ENCODE measurements at places on chromosomes 2 and 18. TPM values are rescaled to one million over a fixed set of nuclear protein-coding genes. Genes with fewer than 3 reads are reported as not detected.

The SMC6 gene
- 34.9 TPM for total RNA-seq

The SH3RF3 gene
- 0.47 TPM for total RNA-seq

DNA sequence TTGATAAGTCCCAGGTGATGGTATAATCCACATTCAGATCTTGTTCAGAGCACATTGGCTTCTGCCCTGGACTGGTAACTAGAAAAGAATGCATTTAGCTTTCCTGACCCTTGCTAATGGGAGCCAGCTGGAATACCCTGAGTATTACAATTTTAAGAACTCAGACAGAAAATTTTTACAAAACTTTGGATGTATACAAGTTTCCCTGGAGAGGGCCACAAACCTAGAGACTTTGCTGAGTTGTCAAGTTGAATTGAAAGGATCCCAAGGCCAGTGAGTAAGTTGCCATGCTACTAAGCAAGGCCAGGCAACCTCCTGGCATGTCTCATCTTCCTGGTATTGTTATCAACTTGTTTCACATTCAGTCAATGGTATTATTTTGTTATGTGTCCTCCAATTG is 20.0 kb upstream of the NABP1 start:
- no peak overlapping the region for H3K27ac ChIP-seq
- H3K4me3 ChIP-seq = no peak overlapping the region
- H3K4me1 ChIP-seq = peaks cover 2% of the 10 kb centered on the region

DNA sequence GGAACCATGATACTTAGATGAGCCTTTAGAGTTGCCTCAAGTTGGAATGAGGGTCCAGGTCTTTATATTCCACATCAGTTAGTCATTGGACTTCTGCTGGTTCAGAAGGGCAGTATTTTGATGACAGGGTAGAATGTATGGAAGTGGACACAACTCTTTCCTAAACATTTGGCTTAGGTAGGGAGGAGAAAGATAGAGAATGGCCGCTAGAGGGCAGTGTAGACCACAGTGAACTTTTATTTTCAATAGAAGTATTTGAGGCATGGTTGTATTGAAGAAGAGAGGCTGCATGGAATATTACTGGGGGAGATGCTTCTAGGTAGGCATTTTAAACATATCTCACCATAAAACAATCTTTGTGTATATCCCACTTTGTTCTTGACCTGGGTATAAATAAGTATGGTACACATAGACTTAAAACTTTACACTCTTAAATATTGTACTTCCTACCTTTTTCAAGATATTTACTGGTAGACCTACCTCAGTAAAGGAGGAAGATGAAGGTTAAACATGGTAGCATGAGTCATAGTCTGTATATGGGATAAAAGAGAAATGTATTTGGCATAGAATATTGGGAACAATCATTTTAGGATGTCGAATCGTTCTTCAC is 497.6 kb upstream of the FAM98A start:
- H3K36me3 ChIP-seq = no peaks in the 10 kb centered on the region
- DNase-seq = peak; percentile 76
- no peak overlapping the region for H3K27ac ChIP-seq
- H3K4me3 ChIP-seq = no peak overlapping the region
- H3K27me3 ChIP-seq = no peaks in the 10 kb centered on the region
- no peaks in the 10 kb centered on the region for H3K4me1 ChIP-seq

DNA sequence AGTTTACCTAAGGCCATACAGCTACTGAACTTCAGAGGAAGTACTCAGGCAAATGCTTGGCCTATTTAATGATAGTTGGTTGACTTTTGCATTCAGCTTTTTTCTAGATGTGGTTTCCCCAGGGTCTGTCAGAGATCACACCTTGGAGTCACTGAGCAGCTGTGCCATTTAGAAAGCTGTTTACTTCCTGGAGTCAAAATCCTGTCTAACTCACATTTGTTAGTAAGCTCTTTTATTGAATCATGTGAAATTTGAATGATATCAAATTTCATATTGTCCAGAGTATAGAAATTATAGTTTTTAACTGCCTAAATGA is 7.6 kb upstream of the TRIB2 start:
- no peak overlapping the region for H3K4me3 ChIP-seq
- H3K36me3 ChIP-seq = peaks cover 11% of the 10 kb centered on the region
- H3K27me3 ChIP-seq = no peaks in the 10 kb centered on the region
- no peak overlapping the region for H3K27ac ChIP-seq

DNA sequence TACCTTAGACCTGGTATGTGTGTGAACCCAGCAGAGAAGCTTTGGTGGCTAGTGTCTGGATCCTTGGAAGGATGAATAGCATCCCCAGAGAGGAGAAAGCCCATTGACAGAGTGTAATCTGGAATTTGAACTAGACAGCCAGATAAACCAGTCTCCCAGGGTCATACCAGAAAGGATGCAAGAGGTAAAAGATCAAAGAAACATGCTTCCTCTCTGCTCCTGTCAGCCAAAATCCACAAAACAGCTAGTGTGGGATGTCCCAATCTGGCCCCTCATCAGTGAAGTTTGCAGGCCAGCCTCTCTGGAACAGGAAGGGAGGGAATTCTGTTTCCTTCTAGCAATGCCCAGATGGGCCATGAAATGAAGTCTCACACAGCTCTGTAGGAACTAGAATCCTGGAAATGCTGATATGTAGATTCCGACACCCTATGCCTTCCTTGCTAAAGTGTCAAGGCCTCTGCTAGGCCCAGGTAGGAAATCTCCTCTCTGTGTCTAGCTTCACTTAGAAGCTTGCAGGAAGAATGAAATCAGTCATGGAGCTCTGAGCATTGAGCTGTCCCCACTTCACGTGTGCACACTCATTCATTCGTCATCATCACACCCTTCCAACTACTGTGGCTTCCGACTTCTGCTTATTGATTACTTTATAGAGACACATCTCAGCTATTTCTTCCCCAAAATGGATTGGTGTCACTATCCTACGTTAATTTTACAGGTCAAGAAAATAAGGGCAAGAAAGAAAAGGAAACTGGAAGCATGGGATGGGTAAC is 38.0 kb downstream of the EVA1A start:
- H3K27ac ChIP-seq = no peak overlapping the region
- no peaks in the 10 kb centered on the region for H3K36me3 ChIP-seq
- no peaks in the 10 kb centered on the region for H3K4me1 ChIP-seq
- H3K4me3 ChIP-seq = no peak overlapping the region
- no peak for DNase-seq

DNA sequence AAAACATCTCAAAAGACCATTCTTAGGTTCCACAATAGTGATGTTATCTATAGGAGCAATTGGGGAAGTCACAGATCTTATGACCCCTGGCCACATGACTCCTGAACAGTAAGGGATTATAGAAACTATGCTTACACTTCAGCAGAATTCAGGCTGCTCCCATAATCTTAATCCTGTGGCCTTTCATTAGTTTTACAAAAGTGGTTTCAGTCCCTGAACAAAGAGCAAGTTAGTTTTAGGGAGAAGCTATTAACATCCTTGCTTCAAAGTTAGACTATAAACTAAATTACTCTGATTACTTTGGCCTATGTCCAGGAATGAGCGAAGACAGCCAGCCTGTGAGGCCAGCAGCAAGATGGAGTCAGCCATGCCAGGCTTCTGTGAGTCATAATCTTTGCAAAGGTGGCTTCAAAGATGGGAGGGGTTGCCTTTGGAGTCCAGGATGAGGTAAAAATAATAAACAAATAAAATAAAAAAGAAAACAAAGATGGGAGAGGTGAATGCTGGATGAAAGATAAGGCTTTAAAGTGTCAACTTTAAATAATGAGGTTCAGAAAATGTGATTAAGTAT is 168.7 kb upstream of the NDUFV2 start:
- no peak for DNase-seq
- H3K4me3 ChIP-seq = no peak overlapping the region
- H3K36me3 ChIP-seq = no peaks in the 10 kb centered on the region
- H3K4me1 ChIP-seq = no peaks in the 10 kb centered on the region
- H3K27ac ChIP-seq = no peak overlapping the region

The GAL3ST2 gene
- total RNA-seq = 1.2 TPM

GRCh38 chr2:54557601-54558187 is 101.6 kb downstream of the SPTBN1 start:
- H3K4me3 ChIP-seq = peak overlapping the region; percentile 95
- H3K4me1 ChIP-seq = peaks cover 57% of the 10 kb centered on the region
- peak overlapping the region; percentile 87 for H3K27ac ChIP-seq
- peak; percentile 93 for DNase-seq

The UGT1A10 gene
- not detected for total RNA-seq

The LYG1 gene
- total RNA-seq = 2.1 TPM

GRCh38 chr2:207308519-207309224 is 142.9 kb upstream of the KLF7 start:
- H3K27ac ChIP-seq = no peak overlapping the region
- no peak overlapping the region for H3K4me3 ChIP-seq
- H3K4me1 ChIP-seq = peaks cover 31% of the 10 kb centered on the region
- H3K27me3 ChIP-seq = no peaks in the 10 kb centered on the region
- DNase-seq = peak; percentile 73
- H3K36me3 ChIP-seq = peaks cover 2% of the 10 kb centered on the region

DNA sequence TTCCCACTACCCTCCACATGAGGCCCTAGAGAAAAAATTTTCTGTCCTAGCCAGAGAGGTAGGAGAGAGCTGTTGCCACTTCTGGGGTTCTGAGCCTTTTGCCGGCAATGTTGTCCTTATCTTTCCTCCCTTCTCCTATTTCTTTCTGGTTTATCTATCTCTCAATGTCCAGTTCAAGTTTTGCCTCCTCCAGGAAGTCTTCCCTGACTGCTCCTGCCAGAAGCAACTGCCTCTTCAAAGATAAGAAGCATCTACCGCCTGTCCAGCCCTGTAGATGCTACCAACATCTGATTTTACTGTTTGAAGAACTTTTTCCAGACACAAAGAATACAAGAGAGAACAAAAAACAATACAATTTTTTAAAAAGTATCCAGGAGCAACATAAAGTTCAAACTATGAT is 220.8 kb upstream of the KLHL29 start:
- no peak overlapping the region for H3K4me3 ChIP-seq
- no peaks in the 10 kb centered on the region for H3K27me3 ChIP-seq
- no peaks in the 10 kb centered on the region for H3K36me3 ChIP-seq
- H3K4me1 ChIP-seq = no peaks in the 10 kb centered on the region
- DNase-seq = no peak

DNA sequence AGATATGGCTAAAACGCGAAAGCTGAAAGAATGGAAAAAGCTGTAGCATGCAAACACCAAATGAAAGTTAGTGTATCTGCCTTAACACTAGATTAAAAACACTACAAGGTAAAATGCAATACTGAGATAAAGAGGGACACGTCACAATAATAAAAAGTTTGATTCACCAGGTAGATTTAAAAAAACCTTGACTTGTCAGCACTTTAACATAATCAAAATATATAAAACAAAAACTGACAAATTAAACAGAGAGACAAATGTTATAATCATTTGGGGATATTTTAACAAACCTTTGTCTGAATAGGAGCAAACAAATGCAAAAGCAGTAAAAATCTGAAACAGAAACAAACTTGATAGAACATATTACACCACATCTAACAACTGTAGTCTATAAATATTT is 18.3 kb downstream of the TLK1 start:
- no peak overlapping the region for H3K27ac ChIP-seq
- DNase-seq = no peak
- H3K36me3 ChIP-seq = peaks cover 8% of the 10 kb centered on the region
- peaks cover 38% of the 10 kb centered on the region for H3K4me1 ChIP-seq
- H3K27me3 ChIP-seq = no peaks in the 10 kb centered on the region

DNA sequence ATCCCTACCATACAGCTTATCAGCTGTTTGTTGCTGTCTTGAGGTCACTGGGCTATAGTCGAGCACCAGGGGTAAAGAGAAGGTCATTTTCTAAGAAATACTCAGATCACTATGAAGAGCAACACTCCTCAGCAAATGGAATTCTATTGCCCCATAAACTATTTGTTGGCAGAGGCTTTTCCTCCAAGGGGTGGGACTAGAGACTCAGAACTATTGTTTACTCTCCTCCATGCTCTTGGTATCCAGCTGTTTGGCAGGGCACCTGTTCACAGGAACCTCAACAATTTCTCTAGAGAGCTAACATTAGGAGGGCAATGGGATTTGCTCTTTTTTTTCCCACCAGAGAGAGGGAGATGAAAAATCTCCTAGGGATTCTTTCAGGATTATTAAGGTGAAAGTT is 249.1 kb upstream of the SPRED2 start:
- no peaks in the 10 kb centered on the region for H3K4me1 ChIP-seq
- no peak overlapping the region for H3K4me3 ChIP-seq
- H3K27ac ChIP-seq = no peak overlapping the region
- no peaks in the 10 kb centered on the region for H3K36me3 ChIP-seq
- no peak for DNase-seq

The BMPR2 gene
- 5.4 TPM for total RNA-seq

The SS18 gene
- total RNA-seq = 70.8 TPM

The RIT2 gene
- not detected for total RNA-seq

The RESP18 gene
- total RNA-seq = not detected

- peaks cover 10% of the 10 kb centered on the region for H3K4me1 ChIP-seq
- peaks cover 52% of the 10 kb centered on the region for H3K27me3 ChIP-seq
- peak overlapping the region; percentile 21 for H3K27ac ChIP-seq
These were observed 222.1 kb downstream of the MTX2 start for GRCh38 chr2:176491172-176491904.

The PSMA8 gene
- 0.93 TPM for total RNA-seq

GRCh38 chr2:164523726-164524125 is 97.6 kb downstream of the GRB14 start:
- H3K27me3 ChIP-seq = no peaks in the 10 kb centered on the region
- no peak overlapping the region for H3K27ac ChIP-seq
- no peak for DNase-seq
- no peak overlapping the region for H3K4me3 ChIP-seq
- no peaks in the 10 kb centered on the region for H3K36me3 ChIP-seq
- H3K4me1 ChIP-seq = no peaks in the 10 kb centered on the region

GRCh38 chr2:164725542-164725941 is 104.3 kb upstream of the GRB14 start:
- H3K36me3 ChIP-seq = no peaks in the 10 kb centered on the region
- H3K27ac ChIP-seq = no peak overlapping the region
- H3K4me1 ChIP-seq = no peaks in the 10 kb centered on the region

The INHBB gene
- total RNA-seq = not detected

DNA sequence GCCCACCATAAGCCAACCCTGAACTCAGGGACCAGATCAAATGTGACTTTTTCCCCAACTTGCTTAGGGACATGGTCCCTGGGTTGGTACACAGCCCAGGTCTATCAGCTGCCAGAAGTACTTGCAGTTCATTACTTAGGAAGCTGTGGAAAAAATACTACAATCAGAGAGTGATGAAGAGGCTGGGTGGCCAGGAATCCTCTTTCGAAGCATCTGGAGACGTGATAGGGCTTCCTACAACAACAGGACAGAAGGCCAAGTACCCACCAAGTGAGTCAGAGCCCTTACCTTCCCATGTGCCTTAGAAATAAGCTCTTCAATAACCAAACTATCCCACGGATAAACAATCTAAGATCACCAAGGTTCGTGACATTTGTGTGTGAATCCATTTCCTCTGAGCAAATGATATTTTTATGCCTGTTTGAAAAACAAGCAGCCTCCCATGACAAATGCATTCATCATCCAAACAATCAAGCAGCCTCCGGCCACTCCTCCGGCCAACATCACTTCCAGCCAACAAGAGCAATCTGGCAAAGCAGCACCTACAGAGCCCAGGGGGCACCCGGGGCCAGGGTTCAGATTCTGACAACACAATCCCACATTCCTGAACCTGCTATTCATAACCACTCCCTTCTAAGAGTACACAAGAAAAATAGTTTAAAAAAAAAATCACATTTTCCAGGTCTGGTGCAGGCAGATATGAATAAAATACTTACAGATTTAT is 26.4 kb downstream of the TBC1D8 start:
- H3K36me3 ChIP-seq = no peaks in the 10 kb centered on the region
- H3K4me1 ChIP-seq = peaks cover 2% of the 10 kb centered on the region
- H3K27me3 ChIP-seq = peaks cover 17% of the 10 kb centered on the region
- H3K4me3 ChIP-seq = no peak overlapping the region
- H3K27ac ChIP-seq = no peak overlapping the region

- peaks cover 5% of the 10 kb centered on the region for H3K27me3 ChIP-seq
- H3K4me1 ChIP-seq = no peaks in the 10 kb centered on the region
- no peak overlapping the region for H3K4me3 ChIP-seq
- DNase-seq = no peak
- H3K36me3 ChIP-seq = no peaks in the 10 kb centered on the region
These were observed 244.7 kb upstream of the HS6ST1 start for GRCh38 chr2:128563348-128563687.
